ENCODE measurements at places on chromosomes 16 and 17.
A peak's percentile ranks its signal among the peaks of the same experiment; 100 is the strongest.

- DNase-seq, result peak; percentile 75
Observed at GRCh38 chr17:9361188-9361955, 214.2 kb downstream of the STX8 start.

DNA sequence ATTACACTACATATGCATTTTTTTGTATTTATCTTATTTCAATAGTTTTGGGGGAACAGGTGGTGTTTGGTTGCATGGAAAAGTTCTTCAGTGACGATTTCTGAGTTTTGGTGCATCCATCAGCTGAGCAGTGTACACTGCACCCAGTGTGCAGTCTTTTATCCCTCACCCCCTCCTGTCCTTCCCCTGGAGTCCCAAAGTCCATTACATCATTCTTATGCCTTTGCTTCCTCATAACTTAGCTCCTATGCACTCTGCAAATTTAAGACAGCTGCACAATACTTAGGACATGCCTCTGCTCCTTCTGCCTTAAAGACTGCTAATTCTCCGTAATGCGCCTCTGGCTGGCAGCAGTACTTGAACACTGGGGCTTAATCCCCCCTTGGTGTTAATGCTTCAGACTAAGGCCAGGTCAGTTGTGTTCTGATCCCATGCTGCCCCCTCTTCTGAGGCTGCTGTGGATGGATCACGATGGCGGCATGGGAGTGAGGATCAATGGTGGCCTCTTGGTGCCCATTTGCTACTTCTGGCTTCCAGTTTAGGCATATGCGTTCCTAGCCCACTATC is 146.2 kb downstream of the PARN start:
- no peak for DNase-seq

- no peak for DNase-seq
Observed at GRCh38 chr17:42038221-42038973, 12.0 kb downstream of the C17orf113 start.

DNA sequence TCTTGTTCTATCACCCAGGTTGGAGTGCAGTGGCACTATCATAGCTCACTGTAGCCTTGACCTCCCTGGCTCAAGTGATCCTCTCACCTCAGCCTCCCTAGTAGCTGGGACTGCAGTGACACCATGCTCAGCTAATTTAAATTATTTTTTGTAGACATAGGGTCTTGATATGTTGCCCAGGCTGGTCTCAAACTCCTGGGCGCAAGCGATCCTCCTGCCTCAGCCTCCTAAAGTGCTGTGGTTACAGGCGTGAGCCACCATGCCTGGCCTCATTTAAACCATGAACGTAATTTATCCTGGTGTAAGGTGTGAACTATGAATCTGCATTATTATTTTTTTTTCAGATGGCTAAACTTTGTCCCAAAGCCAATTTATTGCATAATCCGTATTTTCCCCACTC is 37.3 kb downstream of the LAT start:
- DNase-seq, result no peak

- peak; percentile 82 for DNase-seq
Observed at GRCh38 chr16:29784901-29785500, 5.5 kb upstream of the KIF22 start.

DNA sequence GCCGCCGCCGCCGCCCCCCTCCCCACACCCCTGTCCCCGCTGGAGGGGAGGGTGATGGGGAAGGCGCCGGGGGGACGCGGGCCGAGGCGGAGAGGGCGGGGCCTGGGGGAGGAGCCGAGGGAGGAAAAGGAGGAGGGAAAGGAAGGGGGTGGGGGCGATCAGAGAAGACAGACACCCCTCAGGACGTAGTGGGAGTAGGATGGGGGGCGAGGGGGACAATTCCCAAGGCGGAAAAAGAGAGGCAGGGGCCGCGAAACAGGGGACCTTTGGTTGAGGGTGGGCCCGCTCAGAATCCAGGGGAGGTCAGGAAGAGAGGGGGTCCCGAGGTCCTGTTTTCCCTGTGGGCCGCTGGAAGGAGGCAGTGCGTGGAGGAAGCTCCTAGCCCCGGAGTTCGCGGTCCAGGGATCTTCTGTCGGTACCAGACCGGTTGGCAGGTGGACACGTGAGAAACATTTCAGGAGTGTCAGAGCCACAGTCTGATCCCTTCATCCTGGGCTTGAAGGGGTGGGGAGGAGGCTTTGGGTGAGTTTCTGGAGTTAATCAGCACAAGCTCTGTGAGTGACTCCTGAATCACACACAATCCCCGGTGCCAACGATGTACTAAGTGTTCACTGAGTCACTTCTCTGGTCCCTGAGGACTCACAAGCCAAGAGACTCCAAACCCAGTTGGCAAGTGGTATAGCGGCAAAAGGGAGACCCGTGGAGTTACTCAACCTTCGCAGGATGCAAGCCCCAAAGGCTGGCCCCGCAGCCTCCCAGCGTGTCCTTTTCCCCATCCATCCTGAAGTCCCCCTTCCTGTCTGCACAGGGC is at the start of gene XYLT1:
Gene XYLT1 (minus strand): TSS at position 53 of the 811 bp plus-strand sequence. CDS start 164 bp downstream, outside the sequence.
- peak; percentile 96 for DNase-seq

- no peak for DNase-seq
Observed at GRCh38 chr17:35554668-35555067, 6.0 kb downstream of the SLFN14 start.

DNA sequence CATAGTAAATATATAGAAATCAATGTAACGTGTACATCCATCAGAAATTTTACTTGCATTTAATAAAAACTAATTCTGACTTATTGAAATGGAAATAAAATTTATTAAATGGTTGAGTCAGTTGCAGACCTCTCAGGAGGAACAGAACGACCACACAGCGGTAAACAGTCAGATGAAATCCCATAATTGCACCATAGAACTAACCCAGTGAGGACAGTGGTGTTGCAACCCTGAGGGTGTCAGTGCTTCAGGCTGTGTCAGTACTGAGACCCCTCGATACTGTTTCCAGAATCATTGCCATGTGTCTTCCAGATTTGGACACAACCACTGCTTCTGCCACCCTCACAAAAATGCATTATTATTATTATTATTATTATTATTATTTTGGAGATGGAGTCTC is 29.0 kb upstream of the SSTR2 start:
- DNase-seq, result no peak

- peak; percentile 75 for DNase-seq
Observed at GRCh38 chr17:66715745-66716156, 119.2 kb upstream of the CACNG5 start.

All from AG08395 (cell line).